ENCODE measurements at places on chromosomes 4 and X.

- DNase-seq = no peak
- H3K4me3 ChIP-seq = peak overlapping the region; percentile 28
- H3K36me3 ChIP-seq = peaks cover 10% of the 10 kb centered on the region
- H3K27me3 ChIP-seq = no peaks in the 10 kb centered on the region
Measured at GRCh38 chrX:331151-331824, 12.7 kb upstream of the GTPBP6 start.

DNA sequence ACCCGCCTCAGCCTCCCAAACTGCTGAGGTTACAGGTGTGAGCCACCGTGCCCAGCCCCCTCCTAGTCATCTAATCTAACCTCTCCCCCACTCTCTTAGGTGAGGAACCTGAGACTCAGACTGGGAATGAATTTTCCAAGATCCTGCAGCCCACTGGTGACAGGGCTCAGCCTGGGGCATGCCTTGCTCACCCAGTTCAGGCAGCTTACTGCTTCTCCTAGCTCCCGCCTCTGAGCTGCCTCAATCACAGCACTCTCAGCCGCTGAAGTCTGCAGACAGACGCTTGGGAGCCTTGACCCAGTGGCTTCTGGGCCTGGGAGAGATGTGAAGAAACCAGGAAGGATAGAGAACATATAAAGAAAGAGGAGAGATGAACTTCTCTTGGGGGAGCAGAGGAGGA is 24.4 kb downstream of the PJA1 start:
- H3K4me3 ChIP-seq = no peak overlapping the region
- no peaks in the 10 kb centered on the region for H3K36me3 ChIP-seq
- DNase-seq = no peak
- H3K27ac ChIP-seq = no peak overlapping the region
- no peaks in the 10 kb centered on the region for H3K27me3 ChIP-seq
- H3K4me1 ChIP-seq = no peaks in the 10 kb centered on the region

GRCh38 chr4:186852964-186853391 is 129.3 kb upstream of the FAT1 start:
- no peaks in the 10 kb centered on the region for H3K36me3 ChIP-seq
- no peak overlapping the region for H3K4me3 ChIP-seq
- H3K27me3 ChIP-seq = no peaks in the 10 kb centered on the region
- no peak for DNase-seq
- H3K27ac ChIP-seq = no peak overlapping the region
- no peaks in the 10 kb centered on the region for H3K4me1 ChIP-seq

GRCh38 chr4:73341454-73341853 is 62.6 kb upstream of the ALB start:
- no peaks in the 10 kb centered on the region for H3K27me3 ChIP-seq
- H3K4me1 ChIP-seq = no peaks in the 10 kb centered on the region
- DNase-seq = no peak
- H3K27ac ChIP-seq = no peak overlapping the region
- H3K4me3 ChIP-seq = no peak overlapping the region
- H3K36me3 ChIP-seq = no peaks in the 10 kb centered on the region

- H3K27ac ChIP-seq = no peak overlapping the region
- H3K27me3 ChIP-seq = no peaks in the 10 kb centered on the region
- H3K4me3 ChIP-seq = no peak overlapping the region
- no peak for DNase-seq
- H3K36me3 ChIP-seq = no peaks in the 10 kb centered on the region
Measured at GRCh38 chr4:156294577-156294976, 340.9 kb upstream of the CTSO start.

GRCh38 chrX:136261321-136261720 is 10.1 kb upstream of the MAP7D3 start:
- no peaks in the 10 kb centered on the region for H3K27me3 ChIP-seq
- no peak for DNase-seq
- H3K4me3 ChIP-seq = no peak overlapping the region
- no peaks in the 10 kb centered on the region for H3K4me1 ChIP-seq
- H3K27ac ChIP-seq = no peak overlapping the region
- H3K36me3 ChIP-seq = no peaks in the 10 kb centered on the region

DNA sequence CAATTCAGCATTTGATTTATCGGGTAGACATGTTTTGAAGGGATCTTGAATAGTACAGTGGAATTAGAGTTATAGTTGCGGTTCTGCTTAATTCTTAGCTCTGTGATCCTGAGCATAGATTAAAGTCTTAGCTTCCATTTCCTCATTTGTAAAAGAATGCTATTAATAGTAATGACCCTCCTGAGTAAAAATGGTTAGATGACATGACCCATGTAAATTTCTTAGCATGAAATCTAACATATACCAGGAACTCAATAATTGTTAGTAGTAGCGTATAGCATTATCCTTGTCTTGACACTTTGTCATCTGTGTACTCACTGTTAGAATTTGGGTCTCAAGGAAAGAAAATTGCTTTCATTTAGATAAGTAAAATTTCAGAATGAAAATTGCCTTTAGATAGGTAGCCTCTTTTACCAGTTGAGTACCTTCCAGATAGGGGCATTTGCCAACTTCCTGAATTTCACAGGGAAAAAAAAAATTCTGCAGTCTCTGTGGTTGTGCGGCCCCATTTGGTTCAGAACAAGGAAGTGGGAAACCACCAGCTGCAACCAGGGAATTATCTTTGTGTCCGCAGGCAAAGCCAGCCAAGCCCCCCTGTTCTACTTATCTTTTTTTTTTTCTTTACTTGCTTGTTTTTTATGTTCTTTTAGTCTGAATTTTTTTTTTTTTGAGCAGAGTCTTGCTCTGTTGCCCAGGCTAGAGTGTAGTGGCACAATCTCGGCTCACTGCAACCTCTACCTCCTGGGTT is 86.9 kb downstream of the TMEM164 start:
- no peak overlapping the region for H3K4me3 ChIP-seq
- no peaks in the 10 kb centered on the region for H3K27me3 ChIP-seq
- peaks cover 19% of the 10 kb centered on the region for H3K4me1 ChIP-seq
- no peak for DNase-seq
- no peaks in the 10 kb centered on the region for H3K36me3 ChIP-seq
- no peak overlapping the region for H3K27ac ChIP-seq

GRCh38 chrX:72572248-72573157 is at the start of gene HDAC8:
Gene HDAC8, minus strand, starts transcription at chrX:72572843. Its CDS starts 82 bp downstream, at chrX:72572761.
- H3K36me3 ChIP-seq = no peaks in the 10 kb centered on the region
- no peaks in the 10 kb centered on the region for H3K27me3 ChIP-seq
- DNase-seq = peak; percentile 69

DNA sequence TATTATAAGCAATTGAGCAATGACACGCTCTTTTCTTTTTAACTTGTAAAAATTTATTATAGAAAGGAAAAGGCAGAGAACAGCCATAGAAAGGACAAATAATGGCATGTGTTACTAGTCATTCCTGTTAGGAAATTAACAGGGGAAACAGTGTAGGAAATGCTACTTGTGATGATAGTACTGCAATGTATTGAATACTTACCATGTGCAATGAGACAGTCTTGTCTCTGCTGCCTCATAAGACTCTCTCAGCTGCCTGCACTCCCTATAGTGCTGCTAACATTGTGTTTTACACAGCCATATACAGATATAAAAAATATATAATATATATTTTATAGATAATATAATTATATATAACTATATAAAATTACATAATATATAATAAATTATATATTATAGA is 62.3 kb upstream of the SHOX start:
- H3K27ac ChIP-seq = no peak overlapping the region
- H3K27me3 ChIP-seq = no peaks in the 10 kb centered on the region
- no peak overlapping the region for H3K4me3 ChIP-seq
- H3K4me1 ChIP-seq = no peaks in the 10 kb centered on the region

- H3K4me3 ChIP-seq = no peak overlapping the region
- H3K27ac ChIP-seq = no peak overlapping the region
- H3K4me1 ChIP-seq = no peaks in the 10 kb centered on the region
- DNase-seq = no peak
Measured at GRCh38 chrX:72366701-72367454, 61.2 kb upstream of the CITED1 start.

DNA sequence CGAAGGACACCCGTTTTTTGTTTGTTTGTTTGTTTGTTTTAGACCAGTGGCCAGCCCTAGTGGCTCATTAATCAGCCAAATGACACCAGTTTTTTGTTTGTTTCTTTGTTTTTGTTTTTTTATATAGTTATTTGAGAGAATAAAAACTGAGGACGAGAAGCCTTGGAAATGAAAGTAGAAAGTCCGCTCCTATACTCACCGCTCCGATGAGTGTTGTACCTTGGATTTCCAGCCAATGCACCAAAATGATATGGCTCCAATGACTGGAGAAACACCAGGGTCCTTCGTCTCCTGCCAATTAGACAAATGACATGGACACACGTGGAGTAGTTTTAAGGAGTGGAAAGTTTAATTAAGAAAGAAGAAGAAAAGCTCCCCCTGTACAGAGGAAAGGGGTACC is 87.9 kb downstream of the ZXDA start:
- DNase-seq = no peak
- no peaks in the 10 kb centered on the region for H3K36me3 ChIP-seq
- H3K27ac ChIP-seq = no peak overlapping the region

GRCh38 chrX:143472347-143472938 is 44.8 kb downstream of the SPANXN3 start:
- no peak overlapping the region for H3K27ac ChIP-seq
- no peaks in the 10 kb centered on the region for H3K36me3 ChIP-seq
- H3K27me3 ChIP-seq = no peaks in the 10 kb centered on the region
- H3K4me1 ChIP-seq = no peaks in the 10 kb centered on the region
- DNase-seq = no peak
- no peak overlapping the region for H3K4me3 ChIP-seq

- no peak overlapping the region for H3K4me3 ChIP-seq
- no peaks in the 10 kb centered on the region for H3K27me3 ChIP-seq
- DNase-seq = no peak
- no peaks in the 10 kb centered on the region for H3K36me3 ChIP-seq
Measured at GRCh38 chrX:133294126-133294525, 76.0 kb upstream of the TFDP3 start.

- H3K36me3 ChIP-seq = no peaks in the 10 kb centered on the region
- H3K27ac ChIP-seq = no peak overlapping the region
- no peaks in the 10 kb centered on the region for H3K4me1 ChIP-seq
- DNase-seq = no peak
Measured at GRCh38 chrX:28966331-28966730, 379.1 kb downstream of the IL1RAPL1 start.

GRCh38 chr4:86250619-86251018 is 109.2 kb downstream of the MAPK10 start:
- H3K4me3 ChIP-seq = no peak overlapping the region
- H3K27me3 ChIP-seq = no peaks in the 10 kb centered on the region
- no peak for DNase-seq
- H3K4me1 ChIP-seq = no peaks in the 10 kb centered on the region
- no peaks in the 10 kb centered on the region for H3K36me3 ChIP-seq
- no peak overlapping the region for H3K27ac ChIP-seq

- no peaks in the 10 kb centered on the region for H3K4me1 ChIP-seq
- H3K4me3 ChIP-seq = no peak overlapping the region
- no peaks in the 10 kb centered on the region for H3K27me3 ChIP-seq
Measured at GRCh38 chr4:107792711-107793110, 32.0 kb upstream of the SGMS2 start.

DNA sequence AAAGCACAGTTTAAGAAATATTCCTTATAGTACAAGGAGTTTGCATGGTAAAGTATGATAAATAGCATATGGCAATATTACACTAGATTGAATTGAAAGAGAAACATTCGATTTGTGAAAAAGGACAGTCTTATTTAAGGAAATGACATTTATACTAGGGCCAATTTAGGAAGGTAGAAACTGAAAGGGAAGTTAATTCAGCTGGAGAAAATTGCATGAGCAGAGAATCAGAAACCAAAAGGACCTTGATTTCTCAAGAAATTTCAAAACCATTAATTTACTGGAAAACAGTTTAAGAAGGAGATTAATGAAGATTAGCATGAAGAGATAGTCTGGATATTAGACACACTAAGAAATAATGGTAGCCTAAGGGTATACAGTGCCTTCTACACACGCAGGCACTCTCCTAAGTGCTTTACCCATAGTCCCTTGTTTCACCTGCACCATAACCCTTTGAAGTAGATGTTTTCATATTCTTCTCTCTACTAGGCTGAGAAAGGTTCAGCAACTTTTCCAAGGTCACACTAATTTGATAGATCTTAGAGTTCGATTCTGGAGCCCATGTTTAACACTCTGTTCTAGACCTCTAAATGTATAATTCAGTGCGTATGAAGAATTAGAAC is 259.1 kb upstream of the SLIT2 start:
- no peak overlapping the region for H3K4me3 ChIP-seq
- H3K27ac ChIP-seq = no peak overlapping the region

DNA sequence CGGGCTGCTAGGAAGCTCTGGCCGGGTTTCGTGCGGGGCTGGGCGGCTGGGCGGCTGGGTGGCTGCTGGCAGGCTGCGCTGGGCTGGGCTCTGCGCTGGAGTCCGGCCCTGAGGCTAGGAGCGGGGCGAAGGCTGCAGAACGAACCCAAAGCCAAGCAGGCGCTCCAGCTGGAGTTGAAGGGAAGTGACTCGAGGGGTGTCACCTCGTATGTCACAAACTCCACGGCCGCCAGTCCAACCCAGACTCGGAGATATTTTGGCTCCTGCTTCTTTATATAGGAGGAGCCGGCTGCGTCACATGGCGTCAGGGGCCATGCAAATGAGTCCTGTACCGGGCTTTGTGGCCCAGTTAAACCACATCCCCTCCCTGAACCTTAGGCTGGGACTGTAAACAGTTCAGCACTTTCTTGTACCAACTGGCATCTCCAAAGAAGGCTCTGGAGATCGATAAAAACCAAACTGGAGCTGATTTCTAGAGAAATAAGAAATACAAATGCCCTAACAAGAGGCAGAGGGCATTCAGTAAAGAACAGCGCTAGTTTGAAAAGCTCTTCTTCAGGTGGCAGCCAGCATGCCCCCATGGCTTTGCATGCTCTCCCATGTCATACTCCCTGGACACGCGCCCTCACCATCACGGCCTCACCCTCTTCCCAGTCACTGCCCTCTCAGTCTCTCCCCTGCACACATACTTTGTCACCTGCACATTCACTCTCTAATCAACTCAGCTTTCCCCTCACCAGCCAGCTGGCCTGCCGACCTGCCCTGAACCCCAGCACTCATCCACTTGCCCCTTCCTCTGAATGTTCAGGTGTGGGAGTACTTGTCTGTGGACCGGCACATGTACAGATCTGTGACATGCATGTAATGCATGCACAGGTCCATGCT is 58.5 kb downstream of the TSC22D3 start:
- H3K27ac ChIP-seq = peak overlapping the region; percentile 91
- DNase-seq = peak; percentile 97
- H3K4me1 ChIP-seq = peaks cover 18% of the 10 kb centered on the region
- H3K4me3 ChIP-seq = peak overlapping the region; percentile 67

DNA sequence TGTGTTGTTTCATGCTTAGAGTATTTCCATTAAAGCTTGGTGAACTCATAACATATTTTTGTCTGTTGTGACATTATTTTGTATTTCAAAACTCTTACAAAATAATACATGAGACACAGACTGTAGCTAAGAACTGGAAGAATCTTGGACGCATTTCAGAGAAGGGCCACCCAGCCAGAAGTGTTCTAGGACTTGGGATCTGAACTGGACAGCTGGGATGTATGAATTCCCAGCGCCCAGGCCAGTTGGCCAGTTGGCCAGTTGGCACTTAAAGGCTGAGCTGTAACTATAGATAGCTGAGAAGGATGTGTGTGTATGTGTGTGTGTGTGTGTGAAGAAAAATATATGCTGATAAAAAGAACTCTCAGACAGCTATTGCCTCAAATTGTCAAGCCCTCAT is 193.4 kb upstream of the GPR101 start:
- DNase-seq = no peak
- H3K27me3 ChIP-seq = no peaks in the 10 kb centered on the region
- H3K4me3 ChIP-seq = no peak overlapping the region
- no peaks in the 10 kb centered on the region for H3K4me1 ChIP-seq
- H3K36me3 ChIP-seq = no peaks in the 10 kb centered on the region
- no peak overlapping the region for H3K27ac ChIP-seq
